ENCODE measurements at places on chromosomes 3 and 15. TPM values are rescaled to one million over a fixed set of nuclear protein-coding genes. Genes with fewer than 3 reads are reported as not detected.

Gene EOGT
- polyA plus RNA-seq, result 14.9 TPM

Gene SAXO2
- 3.3 TPM for polyA plus RNA-seq

Gene KIF7
- 16.1 TPM for polyA plus RNA-seq

Gene FES
- polyA plus RNA-seq, result 9.4 TPM

Gene KCTD6
- 29.2 TPM for polyA plus RNA-seq

Gene PKM
- polyA plus RNA-seq, result 650 TPM

Gene GHSR
- polyA plus RNA-seq, result not detected

All from left renal pelvis (tissue), 4 donors.